NCI-H510A treated with DMSO at 0.1 percent for 48 hours (cell line): ENCODE measurements at places on chromosomes 5 and 9.

DNA sequence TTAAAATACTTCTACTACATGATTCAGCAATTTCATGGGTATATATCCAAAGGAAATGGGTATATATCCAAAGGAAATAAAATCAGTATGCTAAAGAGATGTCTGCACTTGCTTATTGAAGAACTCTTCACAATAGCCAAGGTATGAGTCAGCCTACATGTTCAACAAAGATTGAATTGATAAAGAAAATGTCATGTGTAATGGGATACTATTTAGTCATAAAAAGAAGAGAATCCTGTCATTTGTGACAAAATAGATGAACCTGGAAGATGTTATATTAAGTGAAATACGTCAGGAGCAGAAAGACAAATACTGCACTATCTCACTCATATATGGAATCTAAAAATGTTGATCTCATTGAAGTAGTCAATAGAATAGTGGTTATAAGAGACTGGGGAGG lies 944.5 kb upstream of the CTNND2 start:
- DNase-seq, result no peak

DNA sequence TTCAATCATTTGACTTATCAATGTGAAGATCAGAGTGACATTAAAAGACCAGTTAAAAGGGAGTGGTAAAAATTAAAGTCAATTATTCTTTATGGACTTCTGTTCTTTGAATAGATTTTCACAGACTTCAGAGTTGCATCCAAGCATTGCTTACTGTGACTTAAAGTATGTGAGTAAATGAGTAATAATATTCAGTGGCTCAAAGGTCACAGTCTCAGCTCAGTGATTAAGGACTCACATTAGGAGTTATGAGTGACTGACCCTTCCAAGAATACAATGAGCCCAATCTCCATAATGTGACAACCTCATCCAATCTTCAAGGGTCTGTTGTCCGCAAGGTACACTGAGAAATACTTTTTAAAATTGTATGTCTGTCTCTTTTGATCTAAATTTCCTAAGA lies 811.2 kb downstream of the BRINP1 start:
- DNase-seq, result no peak

DNA sequence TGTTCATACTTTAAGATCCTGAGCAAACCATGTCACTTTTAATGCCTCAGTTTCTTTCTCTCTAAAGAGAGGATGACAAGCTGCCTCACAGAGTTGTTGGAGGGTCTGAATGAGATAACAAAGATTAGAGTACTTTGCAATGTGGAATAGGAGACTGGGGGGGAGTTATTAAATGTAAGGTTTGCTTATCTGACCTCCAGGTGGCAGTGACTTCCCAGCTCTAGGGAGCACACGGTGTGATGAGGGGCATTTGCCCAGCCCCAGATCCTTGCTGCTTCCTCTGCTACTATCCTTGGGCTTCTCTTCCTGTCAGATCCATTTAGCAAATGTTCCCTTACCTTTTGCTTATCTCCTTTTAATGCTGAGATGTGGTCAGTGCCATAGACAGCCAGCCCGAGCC lies 30.7 kb downstream of the ENHO start:
- DNase-seq, result no peak

DNA sequence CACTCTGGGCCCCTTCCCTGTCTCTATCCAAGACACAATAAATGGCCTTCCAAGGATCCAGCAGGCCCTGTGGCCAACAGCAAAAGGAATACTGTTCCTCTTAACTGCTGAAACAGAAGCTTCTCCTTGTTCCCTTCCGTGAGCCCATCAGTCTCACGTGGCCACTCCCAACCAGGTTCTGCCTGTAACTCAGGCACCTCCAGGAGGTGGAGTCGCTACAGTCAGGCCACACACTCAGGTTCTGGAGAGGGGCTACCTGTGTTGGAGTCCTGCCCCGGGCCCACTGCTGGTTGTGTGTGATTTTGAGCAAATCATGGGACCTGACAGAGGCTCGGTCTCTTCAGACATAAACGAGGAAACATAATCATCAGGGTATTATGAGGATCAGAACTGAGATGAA lies 10.3 kb downstream of the FAT2 start:
- DNase-seq, result peak; percentile 3

DNA sequence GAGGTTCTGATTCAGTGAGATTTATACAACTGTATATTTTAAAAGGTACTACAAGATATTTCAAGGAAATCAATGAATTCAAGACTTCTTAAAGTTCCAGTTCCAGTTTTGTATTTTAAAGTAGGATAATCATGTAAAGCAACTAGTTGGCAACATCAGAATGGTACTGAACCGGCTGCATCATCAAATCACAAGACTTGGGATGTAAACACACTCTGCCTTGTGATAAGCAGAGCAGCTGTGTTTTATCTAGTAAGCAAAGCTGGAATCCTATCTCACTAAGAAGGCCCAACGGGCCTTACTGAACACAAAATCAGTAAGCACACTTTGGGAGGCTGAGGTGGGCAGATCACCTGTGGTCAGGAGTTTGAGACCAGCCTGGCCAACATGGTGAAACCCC lies 327.2 kb upstream of the NREP start:
- no peak for DNase-seq

GRCh38 chr9:33164138-33164809 lies 2.9 kb downstream of the B4GALT1 start:
- no peak for DNase-seq

DNA sequence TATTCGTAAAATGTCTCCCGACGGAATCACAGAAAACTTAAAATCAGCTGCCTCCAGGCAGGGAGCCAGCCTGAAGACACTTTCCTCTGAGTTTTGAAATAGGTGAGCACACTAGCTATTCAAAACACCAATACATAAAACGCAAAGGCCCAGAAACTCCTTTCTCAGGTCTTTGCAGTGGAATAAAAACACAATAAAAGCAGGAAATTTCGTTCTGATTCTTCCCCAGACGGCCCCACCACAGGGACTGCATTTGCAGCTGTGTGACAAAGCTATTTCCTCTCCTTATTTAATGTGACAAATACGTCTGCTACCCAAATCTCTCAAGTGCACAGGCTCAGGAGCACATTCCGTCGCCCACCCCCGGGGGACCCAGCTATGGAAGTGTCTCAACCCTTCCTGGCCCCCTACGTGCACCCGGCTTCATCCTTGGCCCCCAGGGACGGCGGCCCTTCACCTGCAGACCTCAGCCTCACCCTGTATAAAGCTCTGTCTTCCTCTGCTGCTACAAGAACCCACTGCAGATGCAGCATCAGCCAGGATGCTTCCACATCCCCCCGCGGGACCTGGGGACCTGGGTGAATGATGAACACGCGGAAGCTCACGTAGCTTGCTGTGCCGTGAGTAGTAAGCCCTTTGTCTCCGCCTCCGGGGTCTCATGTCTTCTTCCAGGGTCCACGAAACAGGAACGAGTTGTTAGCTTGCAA lies 24.9 kb downstream of the AHRR start:
- no peak for DNase-seq

- no peak for DNase-seq
Measured at GRCh38 chr9:23538461-23539003, 287.5 kb downstream of the ELAVL2 start.

GRCh38 chr5:112397690-112398089 lies 21.4 kb downstream of the EPB41L4A start:
- no peak for DNase-seq

- DNase-seq, result no peak
Measured at GRCh38 chr5:2113348-2114131, 230.8 kb upstream of the IRX4 start.

- no peak for DNase-seq
Measured at GRCh38 chr5:143155455-143155854, 248.0 kb downstream of the NR3C1 start.

DNA sequence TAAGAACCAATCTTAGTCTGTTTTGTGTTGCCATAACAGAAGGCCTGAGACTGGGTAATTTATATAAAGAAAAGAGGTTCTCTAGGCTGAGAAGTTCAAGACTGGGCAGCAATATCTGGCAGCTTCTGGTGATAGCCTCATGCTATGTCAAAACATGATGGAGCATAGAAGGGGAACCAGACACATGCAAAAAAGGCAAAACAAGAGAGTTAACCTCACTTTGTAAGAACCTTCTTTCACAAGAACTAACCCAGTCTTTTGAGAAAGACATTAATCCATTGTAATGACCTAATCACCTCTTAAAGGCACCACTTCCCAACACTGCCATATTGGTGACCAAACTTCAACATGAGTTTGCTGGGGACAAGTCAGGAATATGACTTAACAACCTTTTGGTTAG lies 37.3 kb downstream of the FSD1L start:
- no peak for DNase-seq

- no peak for DNase-seq
Measured at GRCh38 chr9:90795871-90796317, 5.7 kb upstream of the SYK start.
